ENCODE measurements at places on chromosomes 5 and 9.

- no peak for DNase-seq
Measured at GRCh38 chr9:126421567-126422428, 95.2 kb downstream of the MVB12B start.

DNA sequence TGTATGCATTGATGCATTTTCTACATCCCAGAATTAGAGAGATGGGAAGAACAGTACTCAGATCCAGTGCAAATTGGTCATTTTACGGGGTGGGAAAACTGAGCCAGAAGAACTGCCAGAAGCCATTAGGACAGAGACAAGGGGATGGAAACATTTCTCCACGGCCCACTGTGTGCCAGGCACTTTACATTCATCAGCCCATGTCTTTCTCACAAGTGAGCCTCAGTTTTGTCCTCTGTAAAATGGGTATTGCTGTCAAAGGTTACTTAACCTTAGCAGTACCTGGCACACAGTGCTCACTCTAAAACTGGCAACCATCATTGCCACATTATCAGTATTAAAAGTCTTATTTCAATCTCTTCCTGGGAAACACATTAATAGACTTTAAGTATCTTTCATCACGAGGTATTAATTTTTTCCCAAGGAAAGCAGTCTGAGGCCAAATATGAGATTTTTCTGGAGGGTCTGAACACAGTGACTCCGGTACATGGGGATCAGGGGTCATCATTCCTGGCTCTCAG lies 5.2 kb downstream of the DUSP1 start:
- no peak for DNase-seq

GRCh38 chr5:87924436-87924835 lies 344.2 kb downstream of the TMEM161B start:
- no peak for DNase-seq

DNA sequence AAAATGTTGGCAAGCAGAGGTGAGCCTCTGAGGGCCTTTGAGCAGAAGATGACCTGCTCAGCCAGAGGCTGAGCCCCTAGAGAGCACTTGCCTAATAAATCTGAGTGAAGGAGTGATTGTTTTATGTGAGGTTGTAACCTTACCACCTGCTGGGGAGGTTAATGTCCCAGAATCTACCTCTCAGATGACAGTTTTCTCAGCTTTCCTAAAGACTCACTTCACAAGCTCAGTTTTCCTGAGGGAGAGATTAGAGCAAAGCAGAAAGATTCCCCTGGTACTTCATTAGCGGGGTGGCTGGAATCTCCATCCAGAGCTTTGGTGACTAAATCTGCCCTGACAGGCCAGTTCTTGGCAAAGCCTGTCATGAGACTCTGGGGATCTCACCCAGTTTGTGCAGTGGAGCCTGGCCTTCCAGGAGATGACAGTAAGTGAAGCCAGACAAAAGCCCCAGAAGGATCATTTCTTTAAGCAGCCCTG lies 48.8 kb upstream of the GALNT10 start:
- DNase-seq = no peak

DNA sequence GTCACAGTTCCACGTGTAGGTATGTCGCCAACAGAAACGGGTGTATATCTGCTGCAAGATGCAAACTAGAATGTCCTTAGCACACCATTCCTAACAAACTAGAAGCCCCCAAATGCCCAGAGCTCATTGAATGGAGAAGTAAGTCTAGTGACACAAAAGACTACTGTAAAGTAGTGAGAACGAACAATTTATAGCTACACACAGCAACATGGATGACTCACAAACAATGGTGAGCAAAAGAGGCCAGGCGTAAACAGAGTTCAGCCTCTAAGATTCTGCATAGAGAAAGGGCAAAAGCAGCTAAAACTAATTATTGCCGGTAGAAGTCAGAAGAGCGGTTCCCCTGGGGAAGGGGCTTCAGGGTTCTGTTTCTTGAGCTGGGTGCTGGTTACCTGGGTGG lies 74.7 kb downstream of the AMBP start:
- no peak for DNase-seq

DNA sequence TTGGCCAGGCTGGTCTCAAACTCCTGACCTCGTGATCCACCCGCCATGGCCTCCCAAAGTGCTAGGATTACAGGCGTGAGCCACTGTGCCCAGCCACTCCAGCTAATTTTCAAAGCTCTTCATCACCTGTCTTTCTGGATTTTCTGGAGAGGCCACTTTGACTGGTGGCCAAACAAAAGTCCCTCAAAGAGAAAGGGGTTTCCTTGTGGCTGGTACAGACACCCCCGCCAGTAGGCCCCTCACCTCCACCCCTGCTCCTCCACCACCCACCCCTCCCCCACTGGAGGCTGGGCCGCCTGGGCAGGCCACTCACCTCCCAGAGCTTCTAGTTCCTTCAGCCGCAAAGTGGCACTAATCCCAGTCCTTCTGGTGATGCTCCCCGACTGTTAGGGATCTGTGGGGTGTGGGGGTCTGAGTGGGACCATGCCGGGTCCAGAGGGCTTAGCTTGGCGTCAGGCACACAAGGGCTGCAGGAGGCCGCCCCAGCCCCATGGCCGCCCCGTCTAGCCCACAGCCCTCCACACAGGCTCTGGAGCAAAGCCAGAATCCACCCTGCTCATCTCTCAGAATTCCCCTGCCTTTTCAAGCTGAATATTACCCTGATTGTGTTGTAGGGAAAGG lies 182.0 kb upstream of the IER5L start:
- DNase-seq = no peak

GRCh38 chr9:27329291-27329690 lies 32.3 kb upstream of the EQTN start:
- DNase-seq = no peak

GRCh38 chr5:167594061-167594435 lies 697.4 kb upstream of the WWC1 start:
- no peak for DNase-seq

DNA sequence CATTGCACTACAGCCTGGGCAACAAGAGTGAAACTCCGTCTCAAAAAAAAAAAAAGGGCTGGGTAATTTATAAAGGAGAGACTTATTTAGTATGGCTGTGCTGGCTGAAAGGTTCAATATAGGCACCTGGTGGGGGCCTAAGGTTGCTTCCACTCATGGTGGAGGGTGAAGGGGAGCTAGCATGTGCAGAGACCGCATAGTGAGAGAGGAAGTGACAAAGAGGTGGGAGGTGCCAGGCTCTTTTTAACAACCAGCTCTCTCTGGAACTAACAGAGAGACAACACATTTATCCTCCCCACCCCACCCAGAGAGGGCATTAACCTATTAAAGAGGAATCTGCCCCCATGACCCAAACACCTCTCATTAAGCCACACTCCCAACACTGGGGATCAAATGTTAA lies 28.9 kb upstream of the SERINC5 start:
- DNase-seq = peak; percentile 29

DNA sequence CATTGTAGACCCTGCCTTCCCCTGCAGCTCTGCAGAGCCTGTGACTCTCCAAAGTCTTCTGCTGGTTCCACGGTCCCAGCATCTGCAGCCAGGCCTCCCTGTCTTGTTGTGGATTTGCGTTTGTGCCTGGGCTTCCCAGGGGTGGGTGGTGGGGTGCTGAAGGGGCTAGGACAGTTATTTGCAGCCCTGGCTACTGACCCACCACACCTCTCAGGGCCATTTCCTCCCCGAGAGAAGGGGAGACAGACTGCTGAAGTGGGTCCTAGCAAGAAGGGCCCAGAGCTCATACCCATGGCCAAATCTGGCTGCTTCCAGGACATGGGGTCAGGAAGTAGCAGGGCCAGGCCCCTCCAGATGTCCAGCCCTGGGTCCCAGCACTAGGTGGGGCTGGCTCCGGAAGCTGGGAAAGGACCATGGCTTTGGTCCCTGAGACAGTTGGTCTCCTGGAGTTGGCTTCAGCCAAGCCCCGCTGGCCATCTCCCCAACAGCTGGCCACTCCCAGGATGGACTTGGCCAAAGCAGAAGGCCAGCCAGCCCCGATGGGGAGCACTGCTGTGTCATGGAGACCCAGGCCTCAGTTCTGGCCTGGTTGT lies 26.3 kb downstream of the GSN start:
- no peak for DNase-seq

- DNase-seq = no peak
Measured at GRCh38 chr9:128828719-128829452, 708 bp downstream of the SPOUT1 start.

GRCh38 chr9:128006332-128006996 lies 25.7 kb upstream of the EEIG1 start:
- no peak for DNase-seq

DNA sequence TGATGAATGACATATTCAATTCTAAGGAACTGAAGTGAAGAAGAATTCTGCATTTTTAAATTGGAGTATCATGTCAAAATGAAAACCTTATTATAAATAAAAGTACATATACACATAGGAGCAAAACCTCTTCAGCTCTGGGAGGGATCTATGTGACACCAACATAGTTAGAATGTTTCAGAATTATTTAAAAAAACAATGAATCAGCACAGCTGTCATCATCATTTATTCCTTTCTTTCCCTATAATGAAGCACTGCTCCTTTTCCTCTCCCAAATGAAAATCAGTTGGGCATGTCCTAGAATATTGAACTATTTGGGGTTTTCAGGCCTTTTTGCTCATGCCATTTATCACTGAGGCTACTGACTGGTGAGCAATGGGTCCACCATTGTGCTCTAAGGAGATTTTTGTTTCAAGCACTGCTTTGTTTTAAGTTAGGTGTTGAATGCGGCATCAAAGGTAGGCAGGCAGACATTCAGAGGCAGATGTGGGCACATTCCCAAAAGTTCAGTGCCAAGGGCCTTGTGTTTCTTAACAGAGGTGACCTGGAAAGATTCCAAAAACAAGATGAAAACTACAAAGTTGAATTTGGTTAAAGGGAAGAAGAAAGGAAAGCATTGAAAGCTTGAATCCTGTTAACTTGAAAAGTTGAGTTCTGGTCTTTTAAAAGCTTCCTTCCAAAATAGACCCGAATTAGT lies 126.4 kb upstream of the ADAMTSL1 start:
- no peak for DNase-seq

GRCh38 chr5:104016646-104017045 lies 454.1 kb upstream of the NUDT12 start:
- DNase-seq = no peak

DNA sequence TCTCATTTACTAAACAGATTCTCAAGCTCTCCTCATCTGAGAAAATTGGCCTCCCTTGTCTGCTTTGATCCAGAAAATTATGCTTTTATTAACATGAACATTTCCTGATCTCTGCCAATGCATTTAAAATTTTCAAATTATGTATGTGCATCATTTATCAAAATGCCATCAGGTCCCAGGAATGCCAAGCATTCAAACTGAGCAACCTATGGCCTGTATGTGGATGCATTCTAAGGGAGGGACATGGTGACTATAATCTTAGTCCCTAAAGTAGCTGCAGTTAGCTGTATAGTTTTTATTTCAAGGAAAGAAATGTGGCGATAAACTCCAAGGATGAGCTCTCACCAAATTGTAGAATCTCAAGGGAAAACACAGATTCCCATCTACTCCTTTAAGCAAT lies 9.7 kb upstream of the RORB start:
- DNase-seq = no peak

DNA sequence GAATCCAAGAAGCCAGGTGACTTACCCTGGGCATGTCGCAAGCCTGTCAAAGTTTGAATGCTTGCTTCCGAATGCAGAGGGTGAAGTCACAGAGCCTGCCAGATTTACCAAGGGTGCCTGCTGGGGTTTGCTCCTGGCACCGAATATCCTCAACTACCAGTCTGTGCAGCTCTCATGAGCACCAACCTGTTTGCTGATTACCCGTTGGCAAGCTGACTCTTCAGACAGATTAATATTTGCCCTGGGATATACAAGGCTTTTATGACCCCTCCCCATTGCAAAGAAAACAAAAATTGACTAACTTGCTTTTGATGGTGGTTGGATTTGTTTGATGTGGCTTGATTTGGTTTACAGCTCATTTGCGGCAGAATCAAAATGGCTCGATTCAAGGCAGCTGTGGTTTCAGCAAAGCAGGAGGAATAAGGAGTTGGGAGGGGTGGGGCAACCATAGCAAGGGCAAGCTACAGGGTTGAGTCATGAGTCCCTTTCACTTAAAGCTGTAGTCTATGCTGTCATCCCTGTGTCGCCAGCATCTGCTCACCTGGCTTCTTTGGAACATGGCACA lies 82.3 kb upstream of the AGXT2 start:
- DNase-seq = peak; percentile 66

GRCh38 chr9:128781187-128782070 lies 5.6 kb upstream of the TBC1D13 start:
- no peak for DNase-seq

GRCh38 chr5:35342664-35343063 lies 112.4 kb upstream of the PRLR start:
- DNase-seq = no peak

GRCh38 chr5:142506046-142506445 lies 179.8 kb downstream of the FGF1 start:
- DNase-seq = no peak

- no peak for DNase-seq
Measured at GRCh38 chr5:94508461-94509148, 109.8 kb downstream of the KIAA0825 start.

DNA sequence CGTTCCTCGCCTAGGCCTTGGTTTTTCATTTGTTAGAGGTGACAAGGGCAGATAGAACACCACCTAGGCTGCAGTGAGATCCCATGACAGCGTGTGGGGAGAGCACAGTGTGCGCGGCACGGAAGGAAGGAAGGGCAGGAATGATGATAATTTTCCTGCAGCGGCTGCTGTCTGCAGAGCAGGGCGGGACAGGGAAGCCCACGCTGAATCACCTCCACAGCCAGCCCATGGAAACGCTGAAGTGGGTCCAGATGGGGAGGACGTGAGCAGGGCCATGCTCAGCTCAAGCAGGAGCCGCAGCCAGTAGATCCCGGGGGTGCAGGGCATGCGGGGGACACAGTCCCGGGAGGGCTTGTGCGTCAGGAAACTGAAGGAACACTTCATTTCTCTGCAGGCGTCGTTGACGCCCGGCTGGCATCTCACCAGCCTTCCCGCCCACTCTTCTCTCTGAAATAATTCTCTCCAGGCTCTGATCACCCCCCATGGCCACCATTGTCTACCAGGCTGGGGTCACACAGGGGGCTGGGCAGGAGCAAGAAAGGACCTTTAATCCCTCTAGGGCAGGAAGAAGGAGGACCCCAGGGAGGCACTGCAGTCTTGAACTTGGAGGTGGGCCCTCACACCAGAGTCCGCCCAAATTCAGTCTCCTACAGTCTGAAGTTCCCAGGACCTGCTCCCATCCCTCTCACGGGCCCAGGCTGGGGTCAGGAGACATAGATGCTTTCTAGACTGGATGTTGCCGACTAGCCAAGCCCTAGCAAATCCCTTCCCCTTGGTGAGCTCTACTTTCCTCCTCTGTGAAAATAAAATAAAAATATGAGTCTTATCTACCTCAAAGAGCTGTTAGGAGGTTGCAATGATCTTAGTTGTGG lies 20.9 kb upstream of the SYNPO start:
- DNase-seq = no peak

All from stimulated activated CD4-positive, alpha-beta T cell treated with anti-CD3 and anti-CD28 coated beads, Interleukin-4, amount 100 ng/mL, for 24 hours (primary cell).